Psoas muscle (tissue), 8 donors: ENCODE measurements at places on chromosomes 16 and 17. TPM values are rescaled to one million over a fixed set of nuclear protein-coding genes. Genes with fewer than 3 reads are reported as not detected.

- H3K27me3 ChIP-seq = no peaks in the 10 kb centered on the region
- DNase-seq = no peak
- H3K4me1 ChIP-seq = no peaks in the 10 kb centered on the region
- H3K4me3 ChIP-seq = no peak overlapping the region
- H3K36me3 ChIP-seq = no peaks in the 10 kb centered on the region
Measured at GRCh38 chr17:36089339-36089865, 541 bp downstream of the CCL3 start.

CLUH gene
- 130 TPM for polyA plus RNA-seq

KCNJ18 gene
- polyA plus RNA-seq = not detected

DNA sequence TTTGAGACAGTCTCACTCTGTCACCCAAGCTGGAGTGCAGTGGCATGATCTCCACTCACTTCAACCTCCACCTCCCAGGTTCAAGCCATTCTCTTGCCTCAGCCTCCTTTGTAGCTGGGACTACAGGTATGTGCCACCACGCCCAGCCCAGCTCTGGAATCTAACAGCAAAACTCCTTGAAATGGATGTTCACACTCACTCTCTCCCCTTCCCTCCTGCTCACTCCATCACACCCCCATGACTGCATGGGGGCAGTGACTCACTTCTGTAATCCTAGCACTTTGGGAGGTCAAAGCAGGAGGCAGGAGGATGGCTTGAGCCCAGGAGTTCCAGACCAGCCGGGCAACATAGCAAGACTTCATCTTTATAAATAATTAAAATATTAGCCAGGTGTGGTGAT lies 11.1 kb upstream of the TFAP4 start:
- H3K36me3 ChIP-seq = no peaks in the 10 kb centered on the region
- DNase-seq = no peak
- H3K4me3 ChIP-seq = no peak overlapping the region
- H3K4me1 ChIP-seq = peaks cover 8% of the 10 kb centered on the region
- peaks cover 5% of the 10 kb centered on the region for H3K27me3 ChIP-seq

PRSS27 gene
- 0.07 TPM for polyA plus RNA-seq
